ENCODE measurements at places on chromosomes 2 and 18. TPM values are rescaled to one million over a fixed set of nuclear protein-coding genes. Genes with fewer than 3 reads are reported as not detected.

The FOXD4L1 gene
- 0.72 TPM for total RNA-seq

The SCYGR4 gene
- total RNA-seq: not detected

The TMEM200C gene
- not detected for total RNA-seq

The MOCOS gene
- not detected for total RNA-seq

The LBH gene
- 7.1 TPM for total RNA-seq

The GREB1 gene
- total RNA-seq: 4.4 TPM

The PCARE gene
- total RNA-seq: not detected

The CAPN14 gene
- 2.0 TPM for total RNA-seq

The VSNL1 gene
- not detected for total RNA-seq

The LYPD6B gene
- total RNA-seq: 0.43 TPM

The HMSD gene
- total RNA-seq: not detected

The NGEF gene
- total RNA-seq: not detected

The HOXD13 gene
- not detected for total RNA-seq

The SETBP1 gene
- total RNA-seq: 3.4 TPM

The FSHR gene
- not detected for total RNA-seq

The TRABD2A gene
- total RNA-seq: 2.4 TPM

The CSRNP3 gene
- 6.0 TPM for total RNA-seq

The IL36B gene
- total RNA-seq: not detected

The FOXI3 gene
- total RNA-seq: not detected

The IDH1 gene
- 44.1 TPM for total RNA-seq

The FRZB gene
- total RNA-seq: not detected

The TMEM198 gene
- total RNA-seq: 3.2 TPM

The PLCD4 gene
- total RNA-seq: 0.43 TPM

The FEV gene
- total RNA-seq: not detected

The CDK5R2 gene
- total RNA-seq: 0.61 TPM

The GAREM2 gene
- total RNA-seq: not detected

The SKOR2 gene
- total RNA-seq: not detected

The ATOH8 gene
- total RNA-seq: not detected

The RNF152 gene
- total RNA-seq: 0.07 TPM

The NEU4 gene
- total RNA-seq: not detected

The ATF2 gene
- 83.4 TPM for total RNA-seq

The ANKRD36C gene
- total RNA-seq: 74.4 TPM

The IL36A gene
- not detected for total RNA-seq

The ZNF142 gene
- total RNA-seq: 21.3 TPM

The SOX11 gene
- not detected for total RNA-seq

The ZRANB3 gene
- total RNA-seq: 12.6 TPM

The SLC9A4 gene
- not detected for total RNA-seq

The AKAIN1 gene
- not detected for total RNA-seq

The THSD7B gene
- total RNA-seq: not detected

The WNT10A gene
- 2.9 TPM for total RNA-seq

The NAT8 gene
- total RNA-seq: not detected

The AGXT gene
- total RNA-seq: not detected

The SERPINB12 gene
- total RNA-seq: not detected

The GULP1 gene
- not detected for total RNA-seq

The CXCR4 gene
- 2.1 TPM for total RNA-seq

The PDK1 gene
- total RNA-seq: 130 TPM

The REV1 gene
- total RNA-seq: 96.3 TPM

The MALL gene
- not detected for total RNA-seq

The MRPL44 gene
- total RNA-seq: 34.9 TPM

Measured in Karpas-422 (cell line).